ENCODE measurements at places on chromosomes 2 and 18.

GRCh38 chr18:12839057-12839525 is 44.9 kb downstream of the PTPN2 start:
- DNase-seq = no peak

GRCh38 chr18:25399554-25399953 is 47.6 kb upstream of the ZNF521 start:
- DNase-seq = no peak

DNA sequence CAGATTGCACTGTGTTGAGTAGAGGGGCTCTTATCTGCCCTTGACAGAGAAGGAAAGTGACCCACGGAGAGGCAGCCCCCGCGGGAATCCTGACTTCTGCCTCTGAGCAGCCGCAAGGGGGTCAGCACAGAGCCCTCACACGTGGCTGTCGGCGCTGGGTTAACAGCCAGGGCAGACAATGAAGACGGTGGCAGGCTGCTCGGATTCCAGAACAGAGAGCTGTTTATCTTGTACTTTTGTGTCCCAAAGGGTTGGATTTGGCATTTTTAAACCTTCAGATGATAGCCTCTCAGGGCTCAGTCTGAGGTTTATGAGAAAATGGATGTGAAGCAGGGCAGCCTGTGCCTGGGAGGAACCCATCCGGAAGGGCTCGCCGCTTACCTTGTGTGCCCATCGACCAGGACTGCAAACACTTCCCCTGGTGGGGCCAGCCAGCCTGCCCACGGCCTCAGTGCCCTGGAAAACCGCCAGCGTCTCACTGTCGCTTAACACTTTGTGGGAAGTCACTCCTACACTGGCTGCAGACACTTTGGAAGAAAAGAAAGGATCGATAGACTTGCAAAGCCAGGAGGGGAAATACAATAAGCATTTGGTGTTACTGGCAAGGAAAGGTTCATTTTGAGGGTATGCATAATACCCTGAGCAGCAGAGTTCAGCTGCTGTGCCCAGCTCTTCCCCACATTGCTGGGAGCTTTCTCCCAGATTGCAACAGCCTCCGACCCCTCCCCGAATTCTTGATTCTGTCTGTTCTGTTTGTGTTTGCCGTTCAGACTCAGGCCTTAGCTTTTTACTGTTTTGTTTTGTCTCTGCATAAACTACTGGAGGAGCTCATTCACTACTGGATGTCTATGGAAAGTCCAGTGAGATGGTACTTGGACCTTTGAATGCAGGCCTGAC is 325.3 kb upstream of the MYT1L start:
- DNase-seq = no peak

DNA sequence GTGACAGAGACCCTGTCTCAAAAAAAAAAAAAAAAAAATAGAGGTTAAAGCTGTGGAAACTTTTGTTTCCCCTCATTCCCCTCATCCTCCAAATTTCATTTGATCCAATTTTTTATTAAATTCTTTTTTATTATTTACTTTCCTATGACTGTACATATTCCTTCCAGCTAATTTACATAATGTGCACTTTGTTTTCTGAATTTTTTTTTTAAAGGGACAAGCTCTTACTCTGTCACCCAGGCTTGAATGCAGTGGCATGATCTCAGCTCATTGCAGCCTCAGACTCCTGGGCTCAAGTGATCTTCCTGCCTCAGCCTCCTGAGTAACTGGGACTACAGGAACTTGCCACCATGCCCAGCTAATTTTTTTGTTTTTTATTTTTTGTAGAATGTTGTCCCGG is 10.3 kb downstream of the ANKAR start:
- DNase-seq = no peak

DNA sequence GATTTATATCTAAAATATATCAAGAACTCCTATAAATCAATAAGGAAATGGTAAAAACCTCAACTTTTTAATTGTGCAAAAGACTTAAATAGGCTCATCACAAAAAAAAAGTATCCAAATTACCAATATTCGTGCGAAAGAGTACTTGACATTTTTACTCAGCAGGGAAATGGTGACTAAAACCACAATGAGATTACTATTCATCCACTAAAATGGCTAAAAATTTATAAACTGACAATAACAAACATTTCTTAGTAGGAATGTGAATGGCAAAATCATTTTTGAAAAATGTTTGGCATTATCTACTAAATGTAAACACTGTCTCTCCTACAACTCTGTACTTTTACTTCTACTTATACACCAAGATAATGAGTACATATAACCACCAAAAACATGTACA is 184.8 kb upstream of the RND3 start:
- DNase-seq = no peak

DNA sequence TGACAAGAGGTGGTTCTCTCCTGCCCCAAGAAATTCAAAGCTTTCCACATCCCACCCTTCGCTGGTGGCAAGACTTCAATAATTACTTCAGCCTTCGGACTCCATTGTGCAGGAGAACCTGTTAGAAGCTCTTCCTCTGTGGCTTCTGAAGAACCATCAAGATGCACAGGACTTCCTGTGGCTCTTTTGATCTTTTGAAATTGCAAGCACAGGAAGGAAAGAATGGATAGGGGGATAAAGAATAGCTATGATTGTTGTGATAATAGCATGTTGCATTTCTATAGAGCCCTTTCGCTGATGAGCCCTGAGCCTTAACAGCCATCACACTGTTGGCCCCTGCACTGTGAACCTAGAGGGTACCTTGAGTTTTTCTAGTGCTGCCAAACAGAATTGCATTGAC is 7.4 kb downstream of the EPAS1 start:
- DNase-seq = no peak

DNA sequence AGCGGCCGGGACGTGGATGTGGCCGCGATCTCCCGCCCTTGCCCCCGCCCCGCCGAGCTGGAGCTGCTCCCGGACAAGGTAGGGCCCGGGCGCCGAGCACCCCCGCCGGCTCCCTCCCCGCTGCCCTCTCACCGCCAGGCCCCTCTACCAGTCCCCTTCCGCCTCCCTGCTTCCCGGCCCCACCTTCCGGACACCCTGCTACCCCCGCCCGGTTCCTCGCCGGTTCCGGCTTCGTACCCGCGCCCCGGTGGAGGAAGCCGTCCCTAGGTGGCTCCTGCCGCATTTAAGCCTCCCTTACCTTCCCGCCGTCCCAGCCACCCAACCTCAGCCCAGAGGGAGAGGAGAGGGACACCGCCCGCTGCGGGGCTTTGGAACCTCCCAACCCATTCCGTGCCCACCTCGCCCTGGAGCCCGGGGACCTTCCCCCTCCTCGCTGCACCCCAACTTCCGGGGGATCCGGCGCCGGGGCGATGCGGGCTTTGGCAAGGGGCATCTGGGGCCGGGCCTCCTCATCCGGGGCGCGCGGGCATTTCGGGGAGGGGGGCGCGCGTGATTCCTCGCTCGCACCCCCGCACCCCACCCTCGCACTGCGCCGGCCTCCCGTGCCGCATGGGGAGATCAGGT is 475 bp downstream of the B3GNT2 start:
- DNase-seq = peak; percentile 49

GRCh38 chr2:41711736-41712135 is 336.1 kb upstream of the PKDCC start:
- no peak for DNase-seq

GRCh38 chr2:149418065-149418464 is 87.7 kb downstream of the LYPD6 start:
- no peak for DNase-seq

DNA sequence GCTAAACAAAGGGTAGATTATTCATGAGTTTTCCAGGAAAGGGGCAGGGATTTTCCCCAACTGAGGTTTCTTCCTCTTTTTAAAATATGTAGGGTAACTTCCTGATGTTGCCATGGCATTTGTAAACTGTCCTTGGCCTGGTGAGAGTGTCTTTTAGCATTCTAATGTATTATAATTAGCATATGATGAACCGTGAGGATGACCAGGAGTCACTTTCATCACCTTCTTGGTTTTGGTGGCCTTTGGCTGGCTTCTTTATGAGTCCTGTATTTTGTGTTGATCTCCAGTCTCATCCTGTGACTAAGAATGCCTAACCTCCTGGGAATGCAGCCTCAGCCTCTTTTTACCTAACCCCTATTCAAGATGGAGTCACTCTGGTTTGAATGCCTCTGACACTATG is 391.0 kb upstream of the LINC00305 start:
- no peak for DNase-seq

DNA sequence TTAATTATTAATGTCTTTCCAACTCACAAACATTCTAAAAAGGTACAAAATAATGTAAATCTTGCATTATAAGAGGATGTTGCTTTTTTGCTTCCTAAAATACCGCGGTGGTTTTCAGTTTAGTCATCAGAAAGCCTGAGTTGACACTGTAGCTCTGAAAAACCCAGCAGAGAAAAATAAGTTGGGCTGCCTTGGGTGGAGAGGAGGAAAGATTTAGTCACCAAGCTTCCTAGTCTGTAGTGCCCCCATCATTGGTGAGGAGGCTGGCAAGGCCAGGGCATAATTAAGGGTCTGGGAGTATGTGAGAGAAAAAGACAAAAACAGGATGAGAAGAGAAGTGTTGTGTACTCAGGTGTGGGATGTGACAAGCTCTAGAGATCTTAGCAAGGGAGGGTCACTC is 5.7 kb downstream of the PTPRM start:
- DNase-seq = no peak

GRCh38 chr2:142863485-142863961 is 13.9 kb upstream of the KYNU start:
- DNase-seq = no peak

DNA sequence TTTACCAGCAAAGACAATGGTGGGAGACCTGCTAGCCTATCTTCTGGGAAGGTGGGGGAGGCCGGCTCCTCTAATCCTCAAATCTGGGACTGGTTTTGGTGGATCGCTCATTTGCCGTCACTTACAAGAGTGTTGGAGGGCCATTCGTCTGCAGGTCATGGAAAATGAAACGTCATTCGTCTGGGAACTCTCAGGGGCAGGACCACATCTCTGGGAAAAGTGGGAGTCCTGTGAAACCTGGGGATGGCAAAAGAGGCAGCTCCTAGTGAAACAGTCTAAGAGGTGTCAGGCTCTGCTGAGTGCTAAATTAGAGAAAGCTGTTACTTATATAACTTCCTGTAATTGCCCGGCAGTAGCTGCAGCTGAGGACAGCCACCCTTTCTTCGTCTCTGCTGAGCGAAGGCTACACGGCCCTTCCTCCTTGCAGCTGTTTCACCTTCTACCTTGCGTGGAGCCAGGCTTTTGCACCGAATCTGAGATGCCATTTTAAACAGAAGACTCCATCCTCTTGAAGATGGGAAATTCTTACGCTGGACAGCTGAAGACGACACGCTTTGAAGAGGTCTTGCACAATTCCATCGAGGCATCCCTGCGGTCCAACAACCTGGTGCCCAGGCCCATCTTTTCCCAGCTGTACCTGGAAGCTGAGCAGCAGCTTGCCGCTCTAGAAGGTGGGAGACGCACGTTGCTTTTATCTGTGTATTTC is 22.4 kb downstream of the GREB1 start:
- DNase-seq = no peak

- DNase-seq = no peak
These were observed 237.2 kb downstream of the MBD5 start for GRCh38 chr2:148258124-148258523.

DNA sequence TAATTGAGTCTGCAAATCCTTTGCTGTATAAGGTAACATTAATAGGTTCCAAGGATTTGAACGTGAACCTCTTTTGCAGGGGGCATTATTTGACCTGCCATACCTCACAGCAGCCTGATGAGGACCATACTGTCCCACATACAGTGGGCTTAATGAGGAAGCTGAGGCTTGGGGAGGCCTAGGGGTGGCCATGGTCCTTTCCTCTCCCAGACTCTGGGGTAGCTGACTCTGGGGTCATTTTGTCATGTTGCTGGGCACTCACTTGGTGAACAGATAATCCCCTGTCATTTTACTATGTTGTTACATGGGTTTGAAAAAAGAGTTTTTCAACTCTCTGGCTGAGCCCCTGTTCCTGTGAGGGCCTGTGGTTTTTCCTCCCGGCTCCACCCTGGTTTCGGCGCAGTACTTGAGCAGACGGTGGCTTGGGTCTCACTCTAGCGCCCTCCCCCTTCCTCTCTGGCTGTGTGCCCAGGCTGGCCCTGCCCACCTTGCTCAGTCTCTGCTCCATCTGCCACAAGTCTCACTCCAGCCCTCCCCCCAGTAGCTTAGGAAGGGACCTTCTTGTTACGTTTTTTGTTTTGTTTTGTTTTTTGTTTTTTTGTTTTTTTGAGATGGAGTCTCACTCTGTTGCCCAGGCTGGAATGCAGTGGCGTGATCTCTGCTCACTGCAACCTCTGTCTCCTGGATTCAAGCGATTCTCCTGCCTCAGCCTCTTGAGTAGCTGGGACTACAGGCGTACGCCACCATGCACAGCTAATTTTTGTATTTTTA is 21.0 kb downstream of the INPP4A start:
- peak; percentile 78 for DNase-seq

GRCh38 chr2:17971531-17972125 is 93.2 kb downstream of the KCNS3 start:
- DNase-seq = no peak
